ENCODE measurements at places on chromosomes 11 and 22.

DNA sequence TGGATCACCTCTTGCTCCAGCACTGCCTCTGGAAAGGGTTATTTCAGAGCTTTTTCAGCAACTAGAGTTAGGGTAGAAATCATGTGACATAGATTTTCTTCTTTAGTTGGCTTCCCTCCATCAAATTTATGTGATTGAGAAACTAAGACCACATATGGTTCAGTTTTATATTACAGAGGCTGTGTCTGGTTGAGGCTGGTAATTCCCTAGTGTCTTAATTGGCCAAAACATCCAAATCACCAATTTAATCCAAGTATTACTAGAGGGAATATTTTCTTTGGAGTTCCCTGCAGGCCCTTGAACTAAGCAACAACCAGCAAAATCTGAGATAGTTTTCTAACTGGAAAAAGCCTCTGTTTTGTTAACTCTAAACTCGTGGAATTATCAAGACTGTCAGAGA, 136.3 kb downstream of the ARHGAP42 start:
- no peak for DNase-seq

- DNase-seq = no peak
Observed at GRCh38 chr11:64794526-64794925, 8.5 kb downstream of the MAP4K2 start.

DNA sequence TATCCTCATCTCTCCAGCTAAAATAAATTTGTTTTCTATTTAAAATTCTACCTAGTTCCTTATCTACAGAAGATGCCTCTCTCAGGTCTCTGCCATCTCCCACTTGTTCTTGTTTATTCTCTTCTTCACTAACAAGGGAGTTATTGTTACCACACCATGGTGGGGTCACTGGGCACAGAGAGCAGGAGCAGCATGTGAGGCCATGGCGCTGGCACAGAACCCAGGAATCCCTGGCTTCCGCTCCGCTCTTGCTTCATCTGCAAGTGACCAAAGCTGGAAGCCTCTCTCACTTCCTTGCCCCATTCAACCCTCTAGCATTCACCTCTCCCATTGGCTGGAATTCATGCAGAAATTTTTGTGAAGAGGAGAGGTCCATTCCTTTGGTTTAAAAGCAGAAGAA, 190.7 kb upstream of the NCAM1 start:
- DNase-seq = peak; percentile 71

DNA sequence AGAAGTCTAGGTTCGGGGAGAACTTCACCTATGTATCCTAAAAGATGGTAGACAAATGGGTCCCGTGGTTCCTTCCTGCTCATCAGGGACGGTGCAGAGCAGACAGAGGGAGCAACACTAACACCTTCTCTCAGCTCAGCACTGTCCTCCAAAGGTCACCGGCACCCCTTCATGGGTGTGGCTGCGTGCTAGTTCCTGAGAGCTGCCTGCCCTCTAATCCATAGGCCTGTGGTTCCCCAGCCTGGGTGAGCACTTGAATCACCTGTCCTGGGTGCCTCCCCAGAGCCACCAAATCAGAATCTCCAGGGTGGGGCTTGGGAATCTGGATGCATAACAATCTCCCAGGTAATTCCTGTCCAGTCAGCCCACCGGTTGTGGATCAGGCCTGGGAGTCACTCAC, 113.9 kb upstream of the TMEM45B start:
- DNase-seq = no peak

GRCh38 chr11:121321614-121322243, 29.2 kb downstream of the SC5D start:
- peak; percentile 38 for DNase-seq

- DNase-seq = no peak
Observed at GRCh38 chr11:57905439-57905838, 118.2 kb upstream of the OR9Q1 start.

- DNase-seq = no peak
Observed at GRCh38 chr11:130370845-130371590, 56.3 kb upstream of the ZBTB44 start.

DNA sequence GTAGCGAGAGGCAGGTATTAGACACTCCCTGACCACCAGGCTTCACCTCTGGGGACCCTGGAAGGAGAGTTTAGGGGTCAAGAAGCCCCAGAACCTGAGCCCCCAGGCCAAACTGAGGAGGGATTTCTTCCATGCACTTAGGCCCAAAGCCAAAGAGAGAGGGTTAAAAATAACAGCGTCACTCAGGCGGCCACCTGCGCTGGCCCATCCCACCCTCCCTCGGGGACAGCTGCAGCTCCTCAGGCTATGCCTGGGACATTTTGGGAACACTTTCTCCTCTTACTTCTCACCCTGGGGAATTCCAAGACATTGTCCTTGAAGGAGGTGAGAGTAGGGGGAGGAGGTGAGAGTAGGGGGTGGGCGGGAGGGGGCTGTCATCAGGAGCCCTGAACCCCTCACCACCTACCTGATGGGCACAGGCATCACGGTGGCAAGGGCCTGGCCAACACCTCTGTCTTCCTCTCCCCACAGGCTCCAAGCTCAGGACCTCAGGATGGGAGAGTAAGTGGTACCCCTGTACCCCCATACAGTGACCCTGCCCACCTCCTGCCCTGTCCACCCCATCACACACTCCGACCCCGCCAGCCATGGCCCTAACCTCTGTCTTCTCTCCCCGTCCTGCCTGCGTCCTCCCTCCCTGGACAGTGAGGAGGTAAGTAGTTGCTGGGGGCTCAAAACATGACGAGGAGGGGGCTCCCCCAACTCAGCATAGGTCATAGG, 583 bp downstream of the TNNI2 start:
- DNase-seq = no peak

DNA sequence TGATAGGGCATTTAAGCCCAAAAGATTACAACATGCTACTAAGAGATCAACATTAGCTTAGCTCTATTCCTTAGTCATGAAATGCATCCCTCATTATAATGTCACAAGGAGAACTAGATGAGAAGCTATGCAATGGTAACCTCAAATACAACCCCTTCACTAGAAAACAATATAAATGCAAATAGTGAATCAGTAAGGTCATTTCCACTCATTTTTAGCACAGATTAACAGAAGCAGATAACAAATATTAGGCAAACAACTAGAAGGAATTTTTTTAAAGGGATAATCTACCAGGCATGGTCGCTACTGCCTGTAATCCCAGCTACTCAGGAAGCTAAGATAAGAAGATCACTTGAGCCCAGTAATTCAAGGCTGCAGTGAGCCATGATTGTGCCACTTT, 28.2 kb downstream of the SIK3 start:
- DNase-seq = no peak

- DNase-seq = no peak
Observed at GRCh38 chr11:60769273-60769672, 12.6 kb downstream of the MS4A15 start.

DNA sequence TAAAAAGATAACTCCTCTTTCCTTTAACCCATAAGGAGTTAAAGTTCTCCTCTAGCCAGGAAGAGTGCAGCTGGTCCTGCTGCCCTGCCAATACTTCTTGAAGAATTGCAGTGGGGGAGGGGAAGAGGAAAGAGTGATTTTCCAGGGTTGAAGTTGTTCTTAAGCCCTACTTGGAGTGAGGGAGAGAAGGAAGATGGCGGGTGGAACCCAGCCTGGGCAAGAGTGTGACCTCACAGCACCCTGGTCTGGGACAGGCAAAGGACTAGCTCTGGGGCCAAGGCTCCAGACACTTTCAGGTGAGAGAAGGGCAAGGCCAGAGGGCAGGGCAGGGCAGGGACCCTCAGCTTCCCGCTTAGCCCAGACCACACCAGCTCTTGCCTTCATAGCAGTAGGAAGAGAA, 6.6 kb downstream of the TNKS1BP1 start:
- no peak for DNase-seq

Data from occipital lobe (tissue), 3 donors.